T follicular helper cell (primary cell): ENCODE measurements at places on chromosomes 16 and 17.

DNA sequence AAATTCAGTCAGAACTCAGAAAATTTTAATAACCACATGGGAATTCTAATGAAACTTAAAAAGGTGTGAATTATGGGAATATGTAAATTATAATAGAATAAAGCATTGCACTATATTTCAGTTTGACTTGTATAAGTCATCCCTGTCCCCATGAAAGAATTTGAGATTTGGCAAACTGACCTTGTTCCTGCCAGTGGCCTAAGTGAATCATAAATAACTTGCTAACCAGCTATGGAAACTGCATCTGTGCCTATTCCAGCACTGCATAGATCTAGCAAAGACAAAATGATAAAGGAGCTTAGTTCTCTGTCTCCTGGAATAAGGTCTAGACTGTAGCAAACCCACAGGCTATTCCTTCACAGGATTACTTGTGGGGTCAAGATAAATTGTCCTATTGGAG lies 106.8 kb upstream of the NOG start:
- DNase-seq = no peak

DNA sequence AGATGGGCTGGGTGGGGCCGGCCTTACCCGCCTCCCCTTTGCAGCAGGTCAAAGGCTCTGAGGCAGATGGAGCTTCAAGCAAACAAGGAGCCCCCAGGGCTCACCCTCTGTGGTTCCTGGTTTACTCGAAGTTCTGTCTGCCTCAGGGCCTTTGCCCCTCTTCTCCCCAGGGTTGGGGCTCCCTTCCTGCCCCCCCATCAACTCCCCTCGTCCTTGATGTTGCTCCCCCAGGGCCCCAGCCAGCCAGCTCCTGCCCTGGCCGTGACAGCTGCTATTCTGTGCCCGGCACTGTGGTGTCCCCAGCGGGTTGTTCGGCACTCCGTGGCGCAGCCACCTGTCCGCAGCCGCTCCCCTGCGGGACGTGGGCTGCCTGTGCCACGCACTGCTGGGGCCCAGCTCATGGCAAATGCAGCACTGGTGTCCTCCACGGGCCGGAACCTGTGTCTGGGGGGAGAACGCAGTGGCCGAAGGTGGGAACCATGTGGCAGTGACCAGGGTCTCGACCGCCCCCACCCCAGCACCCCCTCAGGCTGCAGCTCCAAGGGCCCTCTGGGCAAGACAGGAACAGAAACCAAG lies 4.3 kb upstream of the METRN start:
- DNase-seq = no peak

GRCh38 chr17:3754458-3755334 lies 31.0 kb downstream of the HASPIN start:
- peak; percentile 85 for DNase-seq

- DNase-seq = no peak
These were observed 236.4 kb downstream of the HS3ST3A1 start for GRCh38 chr17:13365331-13365730.

GRCh38 chr17:7916385-7916682 lies 245 bp upstream of the RNF227 start:
- DNase-seq = no peak

GRCh38 chr17:28725660-28726225 lies 290 bp downstream of the TLCD1 start:
- no peak for DNase-seq

GRCh38 chr16:84396537-84397008 lies 28.2 kb downstream of the ATP2C2 start:
- no peak for DNase-seq

GRCh38 chr17:69412251-69412671 lies 2.2 kb upstream of the MAP2K6 start:
- no peak for DNase-seq

- no peak for DNase-seq
These were observed 432.8 kb upstream of the HSBP1 start for GRCh38 chr16:83374979-83375378.

GRCh38 chr17:31309556-31309955 lies 4.3 kb downstream of the EVI2B start:
- no peak for DNase-seq

- no peak for DNase-seq
These were observed 8.6 kb downstream of the KRT28 start for GRCh38 chr17:40791111-40791510.

DNA sequence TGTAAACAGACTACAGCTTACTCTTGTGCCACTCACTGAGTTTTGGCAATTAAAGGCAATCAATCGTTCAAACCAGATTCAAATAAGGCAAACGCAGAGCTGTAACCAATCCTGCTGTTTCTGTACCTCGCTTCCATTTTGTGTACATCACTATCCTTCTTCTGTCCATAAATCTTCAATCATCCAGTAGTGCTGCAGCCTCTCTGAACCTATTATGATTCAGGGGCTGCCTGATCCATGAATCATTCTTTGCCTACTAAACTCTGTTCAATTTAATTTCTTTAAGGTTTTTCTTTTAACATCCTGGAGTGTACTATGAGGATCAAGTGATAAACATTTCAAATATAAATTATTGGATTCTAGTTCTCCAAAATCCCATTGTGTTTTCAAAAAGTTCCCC lies 93.9 kb downstream of the CEP112 start:
- DNase-seq = no peak

DNA sequence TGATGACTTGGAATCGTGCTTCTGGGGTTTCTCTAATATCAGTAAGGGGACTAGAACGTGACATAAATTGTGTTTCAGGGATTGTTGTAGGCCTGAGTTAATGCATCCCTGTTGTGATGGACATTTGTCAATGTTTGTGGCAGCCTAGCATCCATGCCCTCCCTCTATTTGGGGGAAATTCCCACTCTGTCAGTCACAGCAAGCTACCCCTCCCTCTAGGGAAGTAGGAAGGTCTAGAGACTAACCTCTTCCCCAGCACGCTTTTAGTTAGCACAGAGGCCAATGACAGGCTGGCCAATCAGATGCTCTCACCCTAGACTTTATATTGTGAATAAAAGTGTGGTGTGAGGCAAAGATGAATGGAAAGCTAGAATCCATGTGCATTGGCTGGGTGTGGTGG lies 32.4 kb upstream of the NF1 start:
- DNase-seq = no peak

DNA sequence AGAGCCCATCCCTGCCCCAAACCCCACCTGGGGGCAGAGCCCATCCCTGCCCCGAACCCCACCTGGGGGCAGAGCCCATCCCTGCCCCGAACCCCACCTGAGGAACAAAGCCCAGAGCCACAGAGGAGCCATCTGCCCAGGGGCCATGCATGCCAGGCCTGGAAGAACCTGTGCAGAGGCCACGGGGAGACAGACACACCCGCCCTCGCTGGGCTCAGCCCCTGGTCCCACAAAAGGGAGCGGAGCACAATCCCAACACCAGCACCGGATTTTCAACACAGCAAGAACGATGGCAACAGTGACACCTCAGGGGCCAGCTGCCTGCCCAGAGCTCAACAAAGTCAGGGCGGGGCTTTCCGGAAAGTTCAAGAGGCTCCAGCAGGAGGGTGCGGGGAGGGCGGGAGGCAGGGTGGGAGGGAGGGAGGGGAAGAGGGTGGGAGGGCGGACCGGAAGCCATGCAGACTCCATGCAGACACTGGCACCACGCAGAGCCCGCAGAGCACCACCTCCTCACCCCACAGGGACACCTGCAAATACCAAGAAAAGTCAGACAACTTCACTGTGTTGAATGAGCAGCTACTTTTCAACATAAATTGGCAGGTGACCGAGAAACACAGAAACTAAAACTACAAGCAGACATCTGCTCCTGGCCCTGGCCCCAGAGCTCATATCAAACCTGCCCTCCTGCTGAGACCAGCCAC lies 27.9 kb upstream of the C16orf95 start:
- peak; percentile 40 for DNase-seq

DNA sequence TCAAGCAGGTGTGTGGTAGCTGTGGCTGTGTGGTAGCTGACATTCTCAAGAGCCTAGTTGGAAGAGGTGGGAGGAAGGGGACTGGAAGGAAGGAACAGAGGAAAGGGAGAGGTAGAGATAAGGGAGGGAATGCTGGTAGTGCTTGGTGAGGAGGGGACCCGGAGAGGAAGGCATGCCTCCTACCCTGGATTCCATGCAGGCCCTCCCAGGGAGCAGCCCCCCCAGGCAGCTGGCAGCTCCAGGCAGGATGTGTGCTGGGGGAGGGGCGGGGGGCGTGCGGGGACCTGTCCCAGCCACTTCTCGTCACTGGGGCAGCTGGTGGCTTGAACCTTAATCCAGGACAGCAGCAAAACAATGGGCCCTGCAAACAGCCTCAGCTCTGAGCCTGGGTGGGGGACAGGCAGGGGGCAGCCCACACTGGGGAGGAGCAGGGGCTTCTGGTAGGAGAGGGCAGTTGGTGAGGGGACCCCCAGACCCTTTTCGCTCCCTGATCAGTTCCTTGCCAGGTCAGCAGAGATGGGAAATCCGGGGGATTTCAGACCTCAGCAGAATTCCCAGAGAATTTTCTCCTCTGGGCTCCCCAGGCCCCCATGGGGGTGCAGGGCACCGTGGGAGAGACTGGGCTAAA lies 27.1 kb downstream of the ARHGAP23 start:
- DNase-seq = no peak

- no peak for DNase-seq
These were observed 44.8 kb downstream of the BEAN1 start for GRCh38 chr16:66471716-66472393.

- no peak for DNase-seq
These were observed 73.4 kb downstream of the MRM3 start for GRCh38 chr17:855569-855968.

DNA sequence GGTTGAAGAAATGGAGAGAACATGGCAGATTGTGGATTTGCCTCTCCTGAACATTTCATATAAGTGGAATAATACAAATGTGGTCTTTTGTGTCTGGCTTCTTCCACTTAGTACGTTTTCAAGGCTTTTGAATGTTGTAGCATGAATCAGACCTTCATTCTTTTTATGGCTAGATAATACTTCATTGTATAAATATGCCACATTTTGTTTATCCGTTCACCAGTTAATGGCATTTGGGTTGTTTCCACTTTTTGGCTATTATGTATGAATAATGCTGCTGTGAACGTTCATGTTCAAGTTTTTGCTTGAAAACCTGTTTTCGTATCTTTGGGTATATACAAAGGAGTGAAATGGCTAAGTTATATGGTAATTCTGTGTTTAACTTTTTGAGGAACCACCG lies 130.4 kb downstream of the TANC2 start:
- no peak for DNase-seq

GRCh38 chr17:77322514-77323412 lies 182.0 kb downstream of the SEC14L1 start:
- no peak for DNase-seq

GRCh38 chr17:74337834-74338500 lies 11.9 kb downstream of the KIF19 start:
- no peak for DNase-seq

DNA sequence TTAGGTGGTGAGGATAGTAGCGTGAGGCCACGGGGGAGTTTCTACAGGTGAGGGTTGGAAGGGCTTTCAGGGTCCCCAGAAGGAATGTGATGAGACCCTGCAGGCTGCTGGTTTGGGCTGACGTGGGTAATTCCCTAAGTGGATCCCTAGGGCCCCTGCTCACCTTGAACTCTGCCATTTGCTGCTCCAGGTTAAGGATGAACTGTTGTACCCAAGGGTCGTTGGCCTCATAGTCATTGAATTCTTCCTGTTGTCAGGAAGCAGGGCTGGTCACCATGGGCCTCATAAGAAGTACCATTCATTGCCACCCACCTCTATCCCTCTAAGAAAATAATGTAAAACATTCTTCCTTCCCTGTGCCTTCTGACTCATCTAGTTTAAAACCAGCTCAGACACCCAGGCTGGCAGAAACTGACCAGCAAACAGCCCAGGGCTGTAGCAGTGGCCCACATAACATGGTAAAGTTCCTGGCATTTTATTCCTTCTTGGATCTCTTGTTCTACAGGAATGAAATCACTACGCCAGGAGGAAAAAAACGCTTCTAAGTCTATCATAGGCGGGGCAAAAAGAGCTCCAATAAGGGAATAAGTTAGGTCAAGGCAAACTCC lies 27.6 kb downstream of the FCSK start:
- no peak for DNase-seq

GRCh38 chr16:10121897-10122425 lies 60.3 kb downstream of the GRIN2A start:
- no peak for DNase-seq
